ENCODE measurements at places on chromosomes 4 and X.

DNA sequence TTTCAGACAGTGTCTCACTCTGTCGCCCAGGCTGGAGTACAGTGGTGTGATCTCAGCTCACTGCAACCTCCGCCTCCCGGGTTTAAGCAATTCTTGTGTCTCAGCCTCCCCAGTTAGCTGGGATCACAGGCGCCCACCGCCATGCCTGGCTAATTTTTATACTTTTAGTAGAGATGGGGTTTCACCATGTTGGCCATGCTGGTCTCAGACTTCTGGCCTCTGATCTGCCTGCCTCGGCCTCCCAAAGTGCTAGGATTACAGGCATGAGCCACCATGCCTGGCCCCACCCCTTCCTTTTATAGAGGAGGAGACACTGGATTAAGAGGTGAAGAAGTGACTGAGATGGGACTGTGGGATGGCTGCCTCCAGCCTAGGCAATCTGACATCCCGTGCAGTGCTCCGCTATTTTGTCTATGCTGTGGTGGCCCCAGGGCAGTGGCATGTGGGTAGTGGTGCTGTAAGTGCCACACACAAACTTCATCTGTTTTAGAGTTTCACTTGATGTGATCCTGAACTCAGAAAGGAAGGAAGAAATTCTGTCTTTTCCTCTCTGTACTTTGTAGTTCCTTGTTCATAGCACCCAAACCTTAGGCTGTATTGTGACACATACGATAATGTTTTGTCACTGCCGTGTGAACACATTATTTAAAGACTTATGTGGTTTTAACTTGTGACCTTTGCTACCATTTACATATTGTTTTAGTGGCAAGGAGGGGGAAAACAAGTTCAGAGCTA is 48.9 kb downstream of the FNIP2 start:
- no peak for DNase-seq

DNA sequence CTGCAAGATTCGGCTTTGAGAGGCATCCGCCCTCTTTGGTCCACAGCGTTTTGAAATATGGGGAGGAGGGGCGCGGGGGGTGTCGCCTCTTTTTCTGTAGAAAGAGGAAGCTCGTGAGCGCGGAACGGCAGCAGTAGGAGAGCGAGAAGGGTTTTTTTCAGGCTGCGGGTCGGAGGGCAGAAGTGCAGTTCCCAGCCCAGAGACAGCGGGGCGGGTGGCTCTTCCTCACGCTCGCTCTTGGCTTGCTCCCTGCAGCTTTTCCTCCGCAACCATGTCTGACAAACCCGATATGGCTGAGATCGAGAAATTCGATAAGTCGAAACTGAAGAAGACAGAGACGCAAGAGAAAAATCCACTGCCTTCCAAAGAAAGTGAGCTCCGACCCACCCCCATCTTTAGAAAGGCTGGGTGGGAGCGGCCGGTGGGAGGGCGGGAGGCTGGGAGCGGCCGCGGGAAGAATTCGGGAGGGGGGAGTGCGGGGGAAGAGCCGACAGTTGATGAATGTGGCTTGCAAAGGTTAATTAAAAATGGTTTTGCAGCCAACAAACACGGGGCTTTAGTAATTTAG is 1.2 kb downstream of the TMSB4X start:
- no peak for DNase-seq

DNA sequence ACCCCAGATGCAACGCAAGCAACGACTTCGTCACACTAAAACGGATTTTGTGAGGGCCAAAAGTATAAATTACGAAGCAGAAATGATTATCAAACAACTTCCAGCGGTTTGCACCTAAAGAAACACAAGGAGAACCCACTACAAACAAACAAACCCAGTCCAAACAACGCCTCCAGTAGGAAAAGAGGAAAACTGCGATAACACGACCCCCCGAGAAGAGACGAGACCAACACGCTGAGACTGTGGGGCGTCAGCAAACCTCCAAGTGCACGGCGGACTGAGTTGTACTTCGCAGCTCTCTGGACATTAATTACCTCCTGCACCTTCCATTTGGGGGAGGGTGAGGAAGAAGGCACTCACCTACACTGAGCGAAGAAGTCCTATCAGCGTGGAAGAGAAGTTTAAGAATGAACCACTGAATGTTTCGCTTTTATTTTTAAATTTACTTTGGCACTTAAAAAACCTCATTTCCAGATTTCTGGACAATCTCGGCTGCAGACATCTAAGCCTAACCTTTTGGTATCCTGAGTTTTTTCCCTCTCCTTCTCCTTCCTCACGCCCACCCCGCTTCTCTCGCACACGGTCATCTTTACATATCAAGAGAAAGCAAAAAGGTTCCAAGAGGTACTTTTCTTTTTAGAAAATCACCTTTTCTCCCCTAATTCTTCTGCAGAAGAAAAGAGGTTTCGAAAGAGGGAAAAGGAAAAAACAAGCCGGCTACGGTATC is at the start of gene MAB21L2:
TSS of gene MAB21L2 (plus strand) at position 6 of the 727 bp plus-strand sequence. CDS start 879 bp downstream, outside the sequence.
- DNase-seq, result no peak

GRCh38 chrX:151042842-151043241 is 59.7 kb downstream of the HMGB3 start:
- DNase-seq, result no peak

DNA sequence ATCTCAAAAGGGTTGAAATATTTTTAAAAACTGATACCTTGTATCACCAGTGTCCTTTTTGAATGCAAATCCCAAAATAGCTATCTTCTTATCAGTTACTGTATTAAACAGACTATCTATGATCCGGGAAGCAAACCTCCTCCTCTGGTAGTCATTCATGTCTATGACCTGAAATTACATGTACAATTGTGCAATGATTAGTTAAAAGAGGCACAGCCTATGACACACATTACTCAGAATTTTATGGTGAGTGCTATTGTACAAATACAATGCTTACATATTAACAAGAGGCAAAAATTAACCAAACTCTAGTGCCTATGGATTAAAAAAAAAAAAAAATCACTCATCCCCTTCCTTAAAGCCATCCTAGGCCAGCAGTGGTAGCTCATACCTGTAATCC is 21.7 kb downstream of the UGDH start:
- DNase-seq, result no peak

DNA sequence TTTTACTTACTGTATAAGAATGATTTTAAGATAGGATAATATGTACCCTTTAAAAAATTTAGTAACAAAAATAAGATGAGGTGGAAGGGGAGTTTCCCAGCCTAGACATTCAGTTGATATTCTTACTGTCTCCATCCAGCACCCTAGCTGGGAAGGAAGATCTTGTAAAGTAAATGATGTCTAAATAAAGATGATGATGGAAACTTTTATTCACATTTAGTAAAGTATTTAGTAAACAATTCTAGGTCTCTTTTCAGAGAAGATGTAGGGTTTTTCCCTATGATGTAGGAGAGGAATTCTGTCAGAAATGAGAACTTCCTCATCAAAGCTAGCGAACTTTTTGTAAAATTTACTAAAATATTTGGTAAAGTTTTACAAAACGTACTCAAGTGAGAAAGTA is 136.8 kb downstream of the RAPGEF2 start:
- DNase-seq, result no peak

DNA sequence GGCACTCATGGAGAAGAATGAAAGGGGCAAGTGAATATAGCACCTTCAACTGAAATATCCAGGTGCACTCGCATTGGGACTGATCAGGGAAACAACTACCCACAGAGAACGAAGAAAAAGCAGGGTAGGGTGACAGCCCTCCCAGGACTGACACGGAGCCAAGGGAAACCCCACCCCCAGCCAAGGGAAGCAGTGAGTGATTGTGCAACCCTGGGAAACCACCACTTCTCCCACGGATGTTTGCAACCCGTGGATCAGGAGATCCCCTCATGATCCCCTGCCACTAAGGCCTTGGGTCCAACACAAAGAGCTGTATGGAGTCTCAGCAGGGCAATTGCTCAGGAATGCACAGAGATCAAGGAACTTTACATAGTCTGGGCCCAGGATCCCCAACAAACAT is 158.5 kb upstream of the HCCS start:
- DNase-seq, result no peak

DNA sequence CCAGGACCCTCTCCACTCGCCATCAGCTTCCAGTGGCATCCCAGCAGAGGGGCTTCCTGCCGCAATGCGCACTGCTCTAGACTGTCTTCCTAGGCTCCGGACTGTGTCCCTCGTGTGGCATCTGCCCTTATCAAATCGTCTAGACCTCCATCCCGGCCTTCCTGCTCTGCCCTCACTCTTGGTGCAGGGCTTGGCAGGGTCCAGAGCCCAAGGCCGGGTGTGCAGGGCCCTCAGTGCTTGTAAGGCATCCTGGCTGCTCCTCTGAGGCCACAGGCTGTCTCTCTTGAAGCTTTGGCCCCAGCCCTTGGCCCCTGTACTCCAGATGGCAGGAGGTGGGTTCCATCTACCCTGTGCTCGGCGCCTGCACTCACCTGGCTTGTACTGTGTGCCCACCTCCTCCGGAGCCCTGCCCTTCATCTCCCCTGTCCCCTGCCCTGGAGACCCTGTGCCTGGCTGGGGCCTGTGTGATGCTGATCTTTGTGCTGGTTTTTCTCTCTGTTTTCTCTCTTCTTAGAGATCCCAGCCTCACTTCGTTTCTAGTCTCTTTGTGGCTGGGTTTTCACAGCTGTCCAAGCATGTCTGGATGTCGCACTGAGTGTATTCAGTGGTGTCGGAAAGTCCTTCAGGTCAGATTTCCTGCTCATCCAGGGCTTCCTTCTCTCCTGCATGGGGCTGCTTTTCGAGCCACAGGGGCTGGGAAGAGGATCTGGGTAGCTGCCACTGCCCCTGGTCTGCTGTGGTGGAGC is 3.7 kb upstream of the TREX2 start:
- DNase-seq, result no peak

DNA sequence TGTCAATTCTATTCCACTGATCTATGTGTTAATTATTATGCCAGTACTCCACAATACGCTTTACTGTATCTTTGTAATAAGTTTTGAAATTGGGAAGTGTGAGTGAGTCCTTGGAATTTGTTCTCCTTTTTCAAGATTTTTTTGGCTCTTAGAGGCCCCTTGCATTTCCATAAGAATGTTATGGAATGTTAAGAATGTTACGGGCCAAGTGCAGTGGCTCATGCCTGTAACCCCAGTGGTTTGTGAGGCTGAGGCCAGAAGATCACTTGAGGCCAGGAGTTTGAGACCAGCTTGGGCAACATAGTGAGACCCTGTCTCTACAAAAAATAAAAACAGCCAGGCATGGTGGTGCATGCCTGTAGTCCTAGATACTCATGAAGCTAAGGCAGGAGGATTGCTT is 167.6 kb upstream of the CXorf66 start:
- DNase-seq, result no peak

DNA sequence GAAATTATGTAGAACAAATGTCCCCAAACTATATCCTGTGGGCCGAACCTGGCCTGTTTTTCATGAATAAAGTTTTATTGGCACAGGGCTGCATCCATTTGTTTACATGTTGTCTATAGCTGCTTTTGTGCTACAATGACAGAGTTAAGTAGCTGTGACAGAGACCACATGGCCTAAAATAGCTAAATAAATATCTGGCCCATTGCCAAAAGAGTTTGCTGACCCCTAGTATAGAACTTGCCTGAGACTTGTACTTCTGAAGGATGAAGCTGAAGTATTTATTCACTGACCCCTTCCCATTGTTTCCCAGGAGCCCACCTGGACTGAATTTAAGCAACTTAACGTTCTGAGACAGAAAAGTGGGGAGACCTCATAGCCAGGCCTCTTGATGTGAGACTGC is 325.6 kb downstream of the FRMPD4 start:
- no peak for DNase-seq

DNA sequence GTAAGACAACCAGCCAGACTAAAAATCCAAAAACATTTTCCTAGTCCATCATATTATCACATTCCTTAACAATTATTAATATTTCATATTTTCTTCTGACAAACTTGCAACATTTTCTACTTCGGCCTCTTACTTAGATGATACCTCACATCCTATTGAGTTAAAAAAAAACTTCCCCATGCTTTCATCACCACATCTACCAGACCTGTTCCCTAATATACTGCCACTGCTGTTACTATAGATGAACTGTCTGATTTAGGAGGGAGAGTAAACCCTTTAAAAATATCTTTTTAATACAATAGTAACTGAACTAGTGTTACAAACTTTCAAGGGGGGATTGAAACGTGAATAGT is 1.5 kb downstream of the FAM200B start:
- DNase-seq, result no peak

Data from stimulated activated CD8-positive, alpha-beta memory T cell treated with anti-CD3 and anti-CD28 coated beads, Interleukin-2, amount 100 ng/mL, for 1 hour (primary cell).